ENCODE measurements at places on chromosomes 5 and 9.

DNA sequence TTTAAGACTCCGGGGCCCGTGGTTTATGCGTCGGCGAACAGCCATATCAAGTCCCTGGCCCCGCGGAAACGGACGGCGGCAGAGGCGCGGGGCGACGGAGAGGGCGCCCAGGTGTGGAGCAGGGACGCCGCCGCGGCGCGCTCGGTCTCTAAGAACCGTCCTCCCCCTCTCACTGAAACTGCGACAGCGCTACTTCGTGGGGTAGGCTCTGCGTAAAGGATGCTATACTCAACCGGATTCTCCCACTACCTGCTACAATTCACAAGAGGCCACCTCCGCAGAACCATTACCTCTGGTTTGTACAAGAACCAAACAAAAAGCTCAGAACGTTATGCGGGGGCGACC, 404 bp downstream of the MRNIP start:
- peak; percentile 33 for DNase-seq

- peak; percentile 74 for DNase-seq
Observed at GRCh38 chr9:11352612-11353011, 739.8 kb upstream of the PTPRD start.

GRCh38 chr9:86516564-86516963, 162.4 kb upstream of the TUT7 start:
- DNase-seq = no peak

DNA sequence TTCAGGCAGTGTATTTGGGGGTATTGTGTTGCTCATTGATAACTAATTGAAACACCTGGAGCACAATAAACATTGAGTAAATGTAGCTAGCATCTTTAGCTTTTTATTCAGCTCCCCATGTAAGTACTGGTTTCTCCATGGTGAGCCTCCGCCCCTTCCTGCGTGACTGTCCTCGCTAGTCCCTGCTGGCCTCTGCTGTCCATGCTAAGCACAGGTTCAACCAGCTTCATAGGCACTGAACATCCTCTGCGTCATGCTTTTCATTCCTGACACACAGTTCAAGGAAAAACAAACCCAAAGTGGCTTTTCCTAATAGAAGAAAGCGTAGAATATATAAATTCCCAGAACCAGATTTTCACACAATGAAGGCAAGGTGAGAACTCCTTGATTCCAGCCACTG, 27.3 kb upstream of the DAP start:
- DNase-seq = no peak

- no peak for DNase-seq
Observed at GRCh38 chr9:130234340-130235260, 31.0 kb upstream of the HMCN2 start.

GRCh38 chr5:164433106-164433870, 927.9 kb downstream of the MAT2B start:
- DNase-seq = no peak

- DNase-seq = peak; percentile 80
Observed at GRCh38 chr5:78972654-78973428, 12.3 kb downstream of the ARSB start.

GRCh38 chr9:93203026-93203717, 19.2 kb downstream of the WNK2 start:
- no peak for DNase-seq

DNA sequence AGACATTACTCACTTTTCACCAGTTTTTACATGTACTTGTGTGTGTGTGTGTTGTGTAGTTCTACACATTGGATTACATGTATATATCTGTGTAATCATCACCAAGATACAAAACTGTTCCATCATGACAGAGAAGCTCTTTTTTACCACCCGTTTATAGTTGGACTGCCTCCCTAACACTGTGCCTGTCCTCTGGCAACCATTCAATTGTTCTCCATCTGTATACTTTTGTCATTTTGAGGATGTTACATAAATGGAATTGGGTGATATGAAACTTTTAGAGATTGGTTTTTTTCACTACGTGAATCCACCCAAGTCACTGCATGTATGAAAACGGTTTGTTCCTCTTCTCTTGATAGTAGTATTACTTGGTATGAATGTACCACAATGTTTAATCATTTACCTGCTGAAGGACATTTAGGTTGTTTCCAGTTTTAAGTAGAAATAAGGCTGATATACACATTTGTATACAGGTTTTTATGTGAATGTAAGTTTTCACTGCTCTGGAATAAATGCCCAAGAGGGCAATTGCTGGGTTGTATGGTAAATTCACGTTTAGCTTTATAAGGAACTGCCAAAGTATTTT, 126.2 kb downstream of the MAPKAP1 start:
- DNase-seq = no peak

DNA sequence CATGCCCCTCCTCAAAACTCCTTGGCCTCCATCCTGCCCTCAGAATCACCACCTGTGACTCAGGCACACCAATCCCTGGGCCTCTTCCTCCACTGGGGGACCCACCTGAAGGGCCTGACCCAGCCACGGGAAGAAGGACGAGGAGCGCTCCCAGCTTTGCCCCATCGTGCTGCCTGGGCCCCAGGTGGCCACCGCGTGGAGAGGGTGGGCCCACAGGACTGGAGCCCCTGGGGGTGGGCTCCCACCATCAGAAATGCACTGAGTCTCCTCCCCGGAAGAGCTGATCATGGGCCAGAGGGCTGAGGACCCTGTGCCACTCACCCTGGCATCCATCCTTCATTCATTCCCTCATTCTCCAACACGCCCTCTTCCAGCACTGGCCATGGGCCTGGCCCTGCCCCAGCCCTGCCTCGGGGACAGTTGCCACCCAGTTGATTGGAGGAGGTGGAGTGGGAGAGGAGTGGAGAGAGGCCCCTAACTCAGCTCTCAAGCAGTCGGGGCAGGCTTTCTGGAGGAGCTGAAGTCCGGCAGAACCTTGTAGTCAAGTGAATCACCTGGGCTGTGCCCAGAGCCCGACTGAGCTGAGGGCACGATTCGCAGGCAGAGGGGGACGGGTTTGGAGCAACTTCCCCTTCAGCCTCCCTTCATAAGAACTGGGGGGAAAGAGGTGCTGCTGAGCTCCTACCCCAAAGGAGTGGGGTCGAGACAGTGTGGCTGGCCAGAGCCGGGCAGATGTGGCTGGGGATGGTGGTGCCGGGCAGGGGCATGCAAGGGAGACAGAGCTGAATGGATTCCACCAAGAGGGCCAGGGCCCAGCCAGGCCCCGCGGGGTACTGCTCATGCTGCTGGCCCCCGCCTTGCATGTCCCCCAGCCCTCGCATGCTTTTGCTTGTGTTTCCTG, 29.6 kb downstream of the DNM1 start:
- no peak for DNase-seq

GRCh38 chr9:93815135-93815534, 140.0 kb downstream of the BARX1 start:
- no peak for DNase-seq

DNA sequence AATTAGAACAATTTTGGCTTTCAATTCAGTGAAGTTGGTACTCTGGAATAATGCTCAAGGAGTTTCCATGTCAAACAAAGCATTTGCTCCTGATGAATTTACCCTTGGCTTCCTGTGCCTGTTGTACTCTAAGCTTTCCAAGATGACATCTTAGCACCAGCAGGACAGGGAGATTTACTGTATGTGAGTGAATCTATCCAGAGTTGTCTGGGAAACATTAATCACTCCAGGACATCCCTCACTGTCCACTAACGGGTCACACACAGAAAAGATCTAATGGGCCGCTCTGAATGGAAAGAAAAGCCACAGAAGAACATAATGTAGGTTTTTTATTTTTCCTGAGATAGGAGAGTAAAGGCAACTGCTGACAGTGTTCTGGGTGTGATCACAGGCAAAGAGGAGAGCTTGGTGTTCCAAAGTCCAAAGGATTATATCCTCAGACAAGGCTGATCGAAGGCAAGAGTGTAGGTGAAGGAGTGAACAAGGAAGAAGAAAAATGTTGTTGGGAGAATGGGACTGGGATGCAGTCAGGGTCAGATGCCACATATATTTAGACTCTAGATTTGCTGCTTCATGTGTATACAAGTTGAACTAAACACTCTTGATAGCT, 167.7 kb upstream of the RPS23 start:
- DNase-seq = no peak

- DNase-seq = no peak
Observed at GRCh38 chr5:111234125-111234524, 9.9 kb downstream of the CAMK4 start.

- no peak for DNase-seq
Observed at GRCh38 chr5:434443-435146, 8.4 kb upstream of the EXOC3 start.

- no peak for DNase-seq
Observed at GRCh38 chr5:91727463-91727862, 344.3 kb upstream of the ARRDC3 start.

GRCh38 chr5:157729858-157730257, 1.4 kb upstream of the THG1L start:
- DNase-seq = no peak

DNA sequence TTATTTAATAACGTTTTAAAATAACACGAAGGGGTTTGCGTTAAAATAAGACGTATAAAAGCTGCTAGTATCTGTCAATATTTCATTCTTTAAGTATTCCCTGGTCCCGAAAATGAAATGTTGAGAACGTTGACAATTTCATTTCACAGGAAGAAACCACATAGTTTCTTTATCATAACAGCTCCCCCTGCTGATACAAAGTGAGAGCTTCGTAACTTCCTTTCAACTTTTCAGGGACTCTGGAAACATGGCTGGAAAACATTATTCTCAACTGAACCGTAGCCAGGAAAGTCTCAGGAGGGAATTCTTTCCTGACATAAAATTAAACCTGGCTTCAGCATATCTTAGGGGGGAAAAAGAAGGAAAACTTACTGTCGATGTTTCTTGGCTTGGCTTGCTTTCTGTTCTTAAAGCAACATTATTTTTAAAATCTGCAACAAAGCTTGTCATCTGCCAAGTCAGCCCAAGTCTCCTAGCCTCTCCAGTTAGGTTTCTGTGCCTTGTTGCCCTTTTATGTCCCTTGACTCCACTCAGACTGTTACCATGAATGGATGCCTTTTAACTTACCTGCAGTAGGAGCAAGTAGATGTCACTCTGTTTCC, 122.9 kb upstream of the DAB2 start:
- peak; percentile 26 for DNase-seq

DNA sequence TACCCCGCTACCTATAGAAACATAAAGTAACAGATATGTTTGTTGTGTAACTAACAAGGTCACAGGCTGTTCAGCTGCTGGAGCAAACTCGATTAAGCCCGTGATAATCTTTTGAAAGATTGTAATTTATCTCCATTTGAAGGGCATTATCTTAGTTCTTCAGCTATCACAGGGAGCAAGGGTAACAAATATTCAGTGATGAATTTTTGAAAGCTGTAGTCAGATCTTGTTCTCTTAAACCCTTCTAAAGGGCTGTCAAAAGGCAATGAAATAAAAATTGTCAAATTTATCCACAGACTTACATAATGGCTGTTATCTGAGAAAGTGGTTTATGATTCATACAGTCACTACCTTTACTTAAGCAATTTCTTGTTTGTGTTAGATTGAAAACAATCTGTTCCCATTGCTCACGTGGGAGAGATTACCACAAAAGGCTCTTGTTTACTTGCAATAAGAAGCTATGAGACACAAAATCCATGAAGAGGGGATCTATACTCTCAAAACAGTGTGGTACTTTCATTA, 78.3 kb upstream of the ZNF608 start:
- DNase-seq = no peak

GRCh38 chr5:101977729-101978345, 318.2 kb downstream of the SLCO4C1 start:
- peak; percentile 66 for DNase-seq

- peak; percentile 87 for DNase-seq
Observed at GRCh38 chr5:150904479-150905311, at the start of gene ZNF300. ZNF300 (minus strand) TSS chr5:150904980; CDS start chr5:150903155, 1,825 bp downstream.

- no peak for DNase-seq
Observed at GRCh38 chr5:99449786-99450185, 521.0 kb upstream of the CHD1 start.

- DNase-seq = no peak
Observed at GRCh38 chr9:29422438-29422837, 1849.2 kb upstream of the C9orf72 start.

DNA sequence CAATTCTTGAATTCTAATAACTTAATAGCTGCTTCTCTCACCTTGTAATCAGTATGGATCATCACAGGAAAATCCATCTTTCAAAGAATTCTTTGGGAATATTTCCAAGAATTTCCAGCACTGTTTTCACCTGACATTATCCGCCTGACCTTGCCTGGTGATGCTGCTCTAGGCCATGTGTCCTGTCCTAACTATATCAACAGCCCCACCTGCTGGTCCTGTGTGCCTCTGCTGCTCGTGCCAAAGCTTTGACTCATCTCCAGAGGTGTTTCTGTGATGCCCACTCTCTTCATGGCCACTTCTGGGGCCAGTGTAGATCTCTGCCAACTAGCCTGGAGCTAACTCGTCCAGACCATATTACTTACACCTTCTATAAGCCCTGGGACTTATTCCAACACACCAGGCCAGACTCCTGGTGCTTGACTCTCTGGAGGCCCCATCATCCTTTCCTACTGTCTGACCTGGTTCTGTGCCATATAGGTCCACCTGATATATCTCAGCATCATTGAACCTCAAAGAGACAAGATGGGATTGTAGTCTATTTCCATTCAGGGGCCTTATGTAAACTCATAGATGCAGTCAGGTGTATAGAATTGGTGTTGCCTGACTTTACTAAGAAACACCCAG, 67.5 kb upstream of the CKMT2 start:
- DNase-seq = peak; percentile 47

DNA sequence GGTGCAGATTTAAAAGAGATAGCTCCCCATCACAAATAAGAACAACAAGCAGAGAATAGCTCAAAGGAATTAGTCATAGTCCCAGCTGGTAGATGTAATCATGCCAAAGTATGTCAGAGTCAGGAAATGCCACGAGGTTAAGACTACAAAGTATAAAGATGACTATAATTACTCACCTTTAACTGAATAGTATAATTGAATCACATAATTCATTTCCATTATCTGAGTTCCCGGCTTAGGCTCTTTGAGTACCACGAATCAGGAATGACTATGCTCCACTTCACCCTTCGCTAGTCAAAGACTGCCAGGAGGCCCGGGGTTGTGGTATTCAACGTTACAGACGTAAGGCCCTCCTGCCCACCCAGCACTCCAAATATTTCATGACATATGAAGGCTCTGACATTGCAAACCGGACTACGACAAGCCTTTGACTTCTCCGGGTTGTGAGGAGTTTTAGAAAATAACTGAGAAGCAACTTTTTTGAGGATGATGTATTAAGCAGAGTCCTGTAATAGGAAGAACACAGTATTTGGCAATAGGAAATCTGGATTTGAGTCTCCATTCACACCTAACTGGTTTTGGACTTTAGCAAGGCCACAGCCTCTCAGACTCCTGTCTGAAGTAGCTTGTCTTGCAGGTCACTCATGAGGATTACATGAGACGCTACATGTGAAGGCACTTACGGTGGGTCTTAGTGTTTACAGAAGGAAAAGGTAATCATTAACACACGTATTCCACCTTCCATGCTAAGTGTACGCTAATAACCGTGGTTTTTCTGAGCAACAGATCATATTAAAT, 64.6 kb downstream of the ENC1 start:
- no peak for DNase-seq

- no peak for DNase-seq
Observed at GRCh38 chr9:74946686-74947085, 6.0 kb downstream of the C9orf40 start.

- no peak for DNase-seq
Observed at GRCh38 chr9:33125461-33125860, 41.7 kb downstream of the B4GALT1 start.

- peak; percentile 72 for DNase-seq
Observed at GRCh38 chr5:3310541-3311261, 284.9 kb upstream of the IRX1 start.

All from NCI-H1105 treated with DMSO at 0.1 percent for 48 hours (cell line).